ENCODE measurements at places on chromosomes 13 and 19.

DNA sequence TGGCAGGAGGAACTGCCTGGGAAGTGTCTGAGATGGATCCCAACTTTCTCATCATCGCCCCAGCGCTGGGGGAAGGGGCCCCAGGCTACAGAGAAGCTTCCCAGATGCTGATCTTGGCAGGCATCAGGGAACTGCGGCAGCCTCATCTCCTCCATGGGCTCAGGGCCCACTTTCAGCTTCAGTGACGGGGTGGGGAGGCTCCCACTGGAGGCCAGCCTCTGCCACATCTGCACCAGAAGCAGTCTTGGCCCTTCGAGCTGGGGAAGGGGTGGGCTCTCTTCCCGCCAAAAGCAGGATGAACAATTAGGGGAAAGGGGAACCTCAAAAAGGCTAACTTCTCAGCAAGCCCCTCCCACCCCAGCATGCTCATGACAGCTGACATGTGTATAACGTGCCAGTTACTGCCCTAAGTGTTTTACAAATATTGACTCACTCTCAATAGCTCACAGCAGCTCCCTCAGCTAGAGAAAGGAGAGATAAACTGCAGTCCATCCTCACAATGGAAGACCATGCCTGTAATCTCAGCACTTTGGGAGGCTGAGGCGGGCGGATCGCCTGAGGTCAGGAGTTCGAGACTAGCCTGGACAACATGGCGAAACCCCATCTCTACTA lies 7.1 kb upstream of the S1PR2 start:
- no peak for DNase-seq

DNA sequence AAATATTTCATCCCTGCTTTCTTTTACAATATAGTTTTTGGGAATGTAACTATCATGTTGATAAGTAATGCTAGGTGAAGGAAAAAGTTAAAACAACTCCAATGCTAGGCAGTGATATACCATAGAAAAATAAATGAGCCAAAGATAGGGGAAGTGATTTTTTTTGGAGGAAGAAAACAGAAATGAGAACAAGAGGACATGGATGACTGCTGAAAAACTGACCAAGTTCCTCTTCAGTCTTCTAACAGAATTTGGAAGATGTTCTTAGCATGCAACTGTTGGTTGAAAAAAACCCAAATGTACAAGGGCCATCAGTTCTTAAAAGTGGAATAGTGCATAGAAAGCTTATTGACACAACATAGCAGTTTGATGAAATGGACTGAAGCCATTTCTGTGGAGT lies 262.5 kb upstream of the STARD13 start:
- no peak for DNase-seq

GRCh38 chr13:91358387-91358782 lies 10.9 kb downstream of the MIR17HG start:
- DNase-seq, result no peak

DNA sequence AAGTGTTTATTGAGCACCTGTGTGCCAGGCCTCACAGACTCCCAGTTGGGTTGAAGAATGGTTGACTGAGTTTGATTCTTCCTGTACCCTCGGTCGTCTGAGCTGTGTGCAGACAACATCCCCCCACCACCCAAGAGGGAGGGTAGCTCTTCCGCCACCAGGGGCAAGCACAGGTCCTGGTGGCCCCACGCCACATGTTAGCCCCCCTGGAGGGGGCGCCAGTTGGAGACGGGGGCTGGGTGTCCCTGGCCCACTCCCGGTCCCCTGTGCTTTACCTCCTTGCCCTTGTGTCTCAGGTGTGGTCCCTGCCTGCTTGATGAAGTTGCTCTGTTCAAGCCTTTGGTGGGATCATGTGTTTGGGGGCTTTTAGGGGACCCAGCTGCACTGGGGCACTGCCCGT lies 27.2 kb downstream of the COLGALT1 start:
- no peak for DNase-seq

DNA sequence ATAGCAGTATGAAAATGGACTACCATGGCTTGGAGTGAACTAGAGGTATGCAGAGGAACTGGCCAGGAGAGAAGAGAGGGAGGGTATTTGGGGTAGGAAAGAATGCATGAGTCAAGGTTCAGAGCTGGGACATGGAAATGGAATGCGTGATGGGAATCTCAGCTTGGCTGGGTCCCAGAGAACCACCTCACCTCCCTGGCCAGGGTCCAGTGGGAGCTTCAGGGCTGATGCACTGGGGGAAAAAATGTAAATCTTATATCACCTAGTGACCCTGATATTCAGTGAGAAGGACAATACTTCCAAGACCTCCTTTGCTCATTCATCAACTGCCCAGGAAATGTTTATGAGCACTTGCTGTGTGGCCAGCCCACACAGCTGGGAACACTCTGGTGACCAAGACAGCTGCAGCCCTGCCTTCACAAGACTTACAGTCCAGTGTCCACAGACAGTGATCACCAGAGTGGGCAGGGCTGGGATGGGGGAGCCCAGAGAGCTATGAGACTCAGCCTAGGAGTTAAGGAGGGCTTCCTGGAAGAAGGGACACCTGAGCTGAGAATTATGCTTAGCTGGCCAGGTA lies 12.8 kb downstream of the IGSF23 start:
- no peak for DNase-seq

- DNase-seq, result no peak
Measured at GRCh38 chr19:30431591-30431990, 59.4 kb downstream of the ZNF536 start.

DNA sequence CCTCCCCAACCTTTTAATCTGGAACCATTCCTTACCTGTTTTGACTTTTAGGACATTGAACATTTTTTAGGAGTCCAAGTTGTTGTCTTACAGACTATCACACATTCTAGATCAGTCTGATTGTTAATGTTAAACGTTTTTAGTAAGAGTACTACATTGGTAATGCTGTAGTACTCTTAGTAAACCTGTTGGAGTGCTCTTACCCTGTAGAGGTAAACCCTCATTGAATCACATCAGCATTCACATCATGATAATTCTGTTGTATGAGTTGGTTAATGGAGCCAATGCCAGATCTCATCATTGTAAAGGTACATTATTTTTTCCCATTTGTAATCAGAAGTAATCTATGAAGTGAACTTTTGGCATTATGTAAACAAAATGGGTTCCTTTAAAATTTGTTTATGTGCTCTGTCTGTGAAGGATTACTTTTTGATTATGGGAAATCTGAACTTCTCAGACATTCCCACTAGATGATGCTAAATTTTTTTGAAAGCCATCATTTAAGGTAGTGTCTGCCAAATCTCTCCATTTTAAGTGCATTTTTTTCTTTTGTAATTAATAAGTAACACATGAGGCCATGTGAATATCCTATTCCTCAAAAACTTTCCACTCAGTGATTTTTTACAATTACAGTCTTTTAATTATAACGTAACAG lies 55.2 kb downstream of the VWA8 start:
- DNase-seq, result no peak

- no peak for DNase-seq
Measured at GRCh38 chr19:42521346-42522030, 6.8 kb downstream of the CEACAM1 start.

- no peak for DNase-seq
Measured at GRCh38 chr19:7883796-7884570, 4.3 kb upstream of the LRRC8E start.

DNA sequence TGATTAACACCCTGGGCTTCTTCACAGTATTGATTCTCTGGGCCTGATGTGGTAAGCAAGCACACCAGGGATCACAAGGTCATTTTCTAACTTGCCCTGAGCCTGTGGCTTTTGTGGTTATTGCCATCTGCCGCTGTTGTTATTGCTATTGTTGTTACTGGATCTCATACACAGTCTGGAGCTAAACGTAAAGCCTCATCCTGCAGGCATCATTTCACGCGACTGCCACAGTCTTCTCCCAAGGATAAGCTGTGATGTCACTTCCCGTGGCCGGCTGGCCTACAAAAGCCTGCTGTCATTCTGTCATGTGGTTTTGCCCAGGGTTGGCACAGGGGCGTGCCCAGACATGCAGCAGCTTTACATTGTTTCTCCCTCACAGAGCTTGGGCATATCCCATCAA lies 154.0 kb upstream of the GPR12 start:
- DNase-seq, result no peak

GRCh38 chr19:51097796-51098195 lies 10.4 kb downstream of the CTU1 start:
- DNase-seq, result no peak

- no peak for DNase-seq
Measured at GRCh38 chr13:111666164-111666776, 345.8 kb downstream of the TEX29 start.

- DNase-seq, result no peak
Measured at GRCh38 chr13:42356184-42356575, 84.2 kb downstream of the AKAP11 start.

GRCh38 chr19:5907241-5907640 lies 2.6 kb downstream of the VMAC start:
- no peak for DNase-seq

DNA sequence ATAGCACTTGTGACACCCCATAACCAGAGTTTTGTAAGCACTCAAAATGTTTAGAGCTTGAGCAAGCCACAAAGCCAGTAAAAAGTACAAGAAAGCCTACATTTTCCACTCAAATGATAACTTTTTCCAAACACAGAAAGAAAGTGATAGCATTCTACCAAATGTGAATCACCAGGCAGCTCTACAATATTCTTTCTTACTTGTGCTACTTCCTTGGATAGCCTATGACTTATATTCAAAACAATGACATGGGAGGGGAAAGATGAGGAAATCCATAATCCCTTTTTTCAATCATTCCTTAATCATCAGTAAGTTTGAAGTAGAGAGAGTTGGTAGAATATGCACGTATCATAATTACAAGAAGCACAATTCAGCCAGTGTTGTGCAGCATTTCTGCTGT lies 650.8 kb upstream of the PCDH9 start:
- DNase-seq, result no peak

DNA sequence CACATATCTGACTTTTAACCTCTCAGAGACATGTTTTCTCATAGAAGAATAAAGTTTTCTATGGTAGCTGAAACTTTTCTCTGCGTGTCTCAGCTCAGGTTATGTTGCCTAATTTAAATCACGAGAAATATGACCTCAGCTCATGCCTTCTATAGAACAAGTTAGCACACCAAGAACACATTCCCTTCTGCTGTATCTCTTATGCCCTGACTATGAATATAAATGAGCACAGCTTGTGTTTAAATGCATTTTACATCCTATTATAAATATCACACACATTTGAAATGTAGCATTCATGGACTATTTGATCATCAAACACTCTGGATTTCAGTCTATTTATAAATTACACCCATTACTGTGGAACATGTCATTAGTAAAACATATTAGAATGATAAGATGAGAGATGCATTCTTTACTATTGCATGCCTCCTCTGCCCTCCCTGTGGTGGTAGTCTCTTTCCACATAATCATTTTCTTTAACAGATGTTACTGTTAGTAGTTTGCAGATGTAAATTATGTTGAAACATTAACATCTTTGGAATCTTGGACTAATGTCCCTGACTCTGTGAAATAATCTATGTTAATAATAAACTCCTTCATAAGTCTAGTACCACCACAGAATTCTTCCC lies 2044.9 kb upstream of the PCDH20 start:
- DNase-seq, result no peak

DNA sequence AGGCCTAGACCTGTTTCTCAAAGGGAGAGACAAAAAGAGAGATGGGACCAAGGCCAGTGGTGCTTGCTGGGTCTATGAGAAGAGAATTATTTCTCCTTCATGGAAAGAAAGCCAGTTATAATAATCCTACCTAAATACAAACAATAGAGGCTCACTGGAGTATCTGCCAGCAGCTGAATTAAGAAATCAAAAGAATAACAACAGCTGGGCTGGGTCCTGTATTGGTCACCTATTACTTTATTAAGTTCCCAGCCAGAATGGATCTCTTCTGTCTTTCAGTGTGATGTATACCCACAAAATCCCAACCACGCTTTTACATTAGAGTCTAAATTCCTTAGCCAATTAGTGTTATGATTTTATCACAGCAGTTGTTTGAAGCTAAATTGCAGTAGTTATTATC lies 297.8 kb upstream of the DACH1 start:
- DNase-seq, result no peak

DNA sequence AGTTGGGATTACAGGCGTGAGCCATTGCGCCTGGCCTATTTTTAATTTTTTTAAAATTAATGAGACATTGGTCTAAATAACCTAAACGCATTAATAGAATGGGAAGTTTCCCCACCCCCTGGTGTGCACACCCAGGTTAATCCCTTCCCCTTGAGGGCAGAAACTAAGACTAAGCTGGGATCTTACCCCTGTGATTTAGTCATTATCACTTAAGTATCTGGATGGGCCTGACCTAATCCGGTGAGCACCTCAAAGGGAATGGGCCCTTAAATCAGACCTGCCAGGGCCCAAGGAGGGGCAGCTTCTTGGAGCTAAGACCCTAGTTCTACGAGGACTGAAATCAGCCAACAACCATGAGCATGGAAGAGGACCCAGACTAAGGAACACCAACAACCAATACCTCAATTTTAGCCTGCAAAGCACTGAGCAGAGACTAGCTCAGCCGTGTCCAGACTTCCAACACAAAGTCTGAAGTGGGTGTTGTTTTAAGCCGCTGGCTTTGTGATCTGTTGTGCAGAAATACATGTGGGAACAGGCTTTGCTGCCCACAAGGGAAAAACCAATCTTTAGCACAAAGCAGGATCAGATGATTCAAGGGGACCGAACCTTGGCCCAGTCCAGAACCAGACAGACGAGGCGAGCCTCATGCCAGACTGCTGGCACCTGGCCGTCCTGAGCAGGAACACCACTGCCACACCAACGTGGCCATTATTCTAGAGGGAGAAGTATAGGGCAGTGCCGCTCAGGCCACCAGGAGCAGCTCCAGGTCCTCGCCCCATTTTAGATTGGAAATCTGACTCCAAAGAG lies 7.1 kb downstream of the UBE2S start:
- no peak for DNase-seq

GRCh38 chr13:39494006-39494405 lies 109.0 kb downstream of the LHFPL6 start:
- DNase-seq, result no peak

- no peak for DNase-seq
Measured at GRCh38 chr13:31111136-31111535, 50.6 kb downstream of the HSPH1 start.

GRCh38 chr19:2888731-2889224 lies 11.9 kb upstream of the ZNF57 start:
- peak; percentile 68 for DNase-seq

- DNase-seq, result no peak
Measured at GRCh38 chr19:3342246-3342645, 24.1 kb upstream of the NFIC start.

DNA sequence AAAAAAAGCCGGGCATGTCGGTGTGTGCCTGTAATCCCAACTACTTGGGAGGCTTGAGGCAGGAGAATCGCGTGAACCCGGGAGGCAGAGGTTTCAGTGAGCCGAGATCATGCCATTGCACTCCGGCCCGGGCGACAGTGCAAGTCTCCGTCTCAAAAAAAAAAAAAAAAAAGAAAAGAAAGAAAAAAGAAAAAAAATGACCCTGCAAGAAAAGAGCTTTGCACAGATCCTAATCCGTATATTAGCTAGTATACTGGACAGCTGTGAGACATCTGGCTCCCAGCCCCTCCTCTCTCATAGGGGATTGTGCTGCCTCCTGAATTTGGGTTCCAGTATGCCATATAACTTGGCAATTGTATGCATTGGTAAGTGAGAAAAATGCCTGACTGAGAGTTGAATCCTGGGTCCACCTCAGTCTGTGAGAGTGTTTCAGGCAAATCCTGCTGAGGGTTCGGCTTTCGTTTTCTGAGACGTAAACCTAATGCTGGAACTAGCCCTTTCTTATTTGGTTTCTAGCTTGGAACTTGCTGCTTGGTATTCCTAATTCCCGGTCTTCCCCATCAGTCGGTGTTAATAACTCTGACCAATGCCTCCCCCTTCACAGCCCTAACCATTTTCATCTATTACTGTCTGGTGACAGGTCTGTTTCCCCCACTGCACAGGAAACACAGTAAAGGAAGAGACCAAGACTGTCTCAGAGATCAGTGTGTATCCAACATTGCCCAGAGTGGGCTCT lies 1.3 kb upstream of the AKT2 start:
- no peak for DNase-seq
